Omental fat pad (tissue), 4 donors: ENCODE measurements at places on chromosomes 16 and 17.

GRCh38 chr17:45997624-45998023 is 1.4 kb upstream of the STH start:
- no peak for DNase-seq

DNA sequence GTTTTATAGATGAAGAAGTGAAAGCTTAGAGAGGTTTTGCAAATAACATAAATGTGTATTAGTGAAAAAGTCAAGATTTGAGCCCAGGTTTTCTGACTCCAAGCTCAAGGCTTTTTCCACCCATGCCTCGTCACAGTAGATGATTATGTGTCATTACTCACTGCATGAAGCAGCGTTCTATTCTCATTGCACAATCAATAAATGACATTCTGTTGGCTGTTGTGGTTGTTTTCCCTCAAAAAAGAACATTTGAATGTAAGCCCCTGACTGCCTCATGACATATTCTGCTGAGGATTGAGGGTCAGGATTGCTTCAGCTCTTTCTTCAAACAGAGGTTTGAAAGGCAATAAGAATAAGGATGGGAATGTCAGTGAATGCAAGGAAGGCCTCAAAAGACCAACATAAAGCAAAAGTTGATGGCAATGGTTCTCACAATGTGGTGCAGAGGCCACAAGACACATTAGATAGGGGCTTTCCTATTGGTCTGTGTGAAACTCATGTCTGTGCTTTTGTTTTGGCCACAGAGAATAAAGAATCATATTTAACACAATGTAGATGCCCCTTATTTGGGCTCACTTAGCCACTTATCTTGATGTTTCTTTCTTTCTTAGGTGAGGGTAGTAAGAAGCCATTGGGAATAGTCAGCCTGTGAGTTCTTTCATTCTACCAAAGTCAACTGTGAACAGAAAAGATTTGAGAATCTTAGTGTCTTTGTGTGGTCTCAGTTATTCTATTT is 5.4 kb upstream of the MMD start:
- DNase-seq = no peak

GRCh38 chr16:75111961-75112733 is 4.4 kb downstream of the LDHD start:
- no peak for DNase-seq

DNA sequence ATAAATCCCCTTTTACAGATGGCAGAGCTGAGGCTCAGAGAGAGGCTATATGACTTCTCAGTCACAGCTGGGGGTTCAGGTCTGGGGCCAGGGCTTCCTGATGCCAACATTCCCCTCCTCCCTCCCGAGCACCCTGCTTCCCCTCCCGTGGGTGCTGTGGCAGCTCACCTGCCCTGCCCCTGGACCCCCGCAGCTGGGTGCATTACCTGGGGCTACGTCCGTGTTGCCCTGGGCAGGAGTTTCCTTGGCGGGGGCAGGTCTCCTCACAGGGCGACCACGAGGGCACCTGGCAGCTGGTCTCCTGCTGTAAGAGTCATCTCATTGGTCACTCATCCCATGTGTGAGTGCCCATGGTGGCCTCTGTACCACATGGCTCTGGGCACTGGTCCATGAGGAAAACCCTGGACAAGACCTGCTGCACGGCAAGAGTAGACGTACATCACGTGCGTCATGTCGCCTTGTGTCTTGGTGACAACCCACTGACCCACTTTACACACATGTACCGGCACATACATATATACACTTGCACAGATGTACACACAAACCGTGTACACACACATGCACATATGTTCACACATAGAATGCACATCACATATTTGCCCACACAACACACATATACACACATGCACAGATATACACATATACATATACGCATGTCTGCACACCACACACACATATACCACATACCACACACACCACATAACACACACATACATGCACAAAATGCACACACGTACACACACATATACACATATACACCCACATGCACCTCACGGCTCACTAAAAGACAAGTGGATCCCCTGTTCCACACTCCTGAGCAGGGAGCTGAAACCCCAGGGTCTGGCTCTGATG is 134.0 kb downstream of the FOXL1 start:
- DNase-seq = no peak

DNA sequence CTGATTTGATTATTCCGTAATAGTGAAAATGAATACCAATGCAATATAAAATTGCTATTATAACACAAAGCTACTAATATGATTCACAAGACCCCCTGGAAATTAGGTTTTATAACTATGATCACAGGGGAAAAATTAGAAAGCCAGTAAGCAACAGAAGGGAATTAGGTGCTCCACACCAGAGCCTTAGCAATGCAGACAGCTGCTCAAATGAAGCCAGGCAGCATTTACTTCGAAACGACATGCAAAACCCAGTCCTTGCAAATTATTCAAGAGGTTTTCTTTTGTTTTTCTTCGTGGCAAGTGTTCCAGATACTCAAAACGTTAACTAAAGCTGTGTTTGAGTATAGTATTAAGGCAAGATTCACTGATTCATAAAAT is 47.9 kb downstream of the TOX3 start:
- no peak for DNase-seq

GRCh38 chr17:37789771-37790541 is 45.1 kb upstream of the HNF1B start:
- no peak for DNase-seq

DNA sequence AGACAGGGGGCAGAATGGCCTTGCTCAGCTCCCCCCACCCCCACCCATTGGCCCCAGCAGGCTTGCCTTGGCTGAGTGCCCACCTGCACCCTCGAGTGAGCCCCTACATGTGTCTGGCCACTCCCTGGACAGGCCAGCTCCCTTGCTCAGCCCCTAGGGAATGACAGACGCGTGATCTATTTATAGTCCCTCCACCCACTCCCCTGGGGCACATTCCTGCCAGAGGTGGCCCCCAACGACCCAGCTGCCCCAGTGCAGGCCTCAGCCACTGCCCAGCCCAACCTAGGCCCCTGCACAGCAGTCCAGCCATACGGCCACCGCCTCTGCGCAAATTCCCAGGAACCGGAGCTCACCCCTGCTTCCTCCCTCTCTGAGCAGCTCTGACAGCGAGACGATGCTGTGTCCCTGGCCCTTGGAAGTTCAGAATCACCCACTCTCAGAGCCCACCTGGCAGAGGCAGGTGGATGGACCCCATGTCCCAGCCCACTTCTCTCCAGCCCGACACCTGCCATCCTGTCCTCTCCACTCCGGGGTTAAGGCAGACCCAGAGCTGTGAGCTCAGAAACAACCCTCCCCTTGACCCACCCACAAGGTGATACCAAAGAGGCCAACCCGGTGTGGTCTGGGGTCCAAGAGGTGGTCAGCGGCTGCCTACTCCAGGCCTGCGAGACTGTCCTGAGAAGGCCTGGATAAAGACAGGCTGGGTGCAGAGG is 11.5 kb upstream of the P2RX1 start:
- no peak for DNase-seq

GRCh38 chr17:45791935-45792334 is 7.8 kb downstream of the CRHR1 start:
- no peak for DNase-seq

- no peak for DNase-seq
Observed at GRCh38 chr17:45645330-45645729, 138.8 kb upstream of the CRHR1 start.

DNA sequence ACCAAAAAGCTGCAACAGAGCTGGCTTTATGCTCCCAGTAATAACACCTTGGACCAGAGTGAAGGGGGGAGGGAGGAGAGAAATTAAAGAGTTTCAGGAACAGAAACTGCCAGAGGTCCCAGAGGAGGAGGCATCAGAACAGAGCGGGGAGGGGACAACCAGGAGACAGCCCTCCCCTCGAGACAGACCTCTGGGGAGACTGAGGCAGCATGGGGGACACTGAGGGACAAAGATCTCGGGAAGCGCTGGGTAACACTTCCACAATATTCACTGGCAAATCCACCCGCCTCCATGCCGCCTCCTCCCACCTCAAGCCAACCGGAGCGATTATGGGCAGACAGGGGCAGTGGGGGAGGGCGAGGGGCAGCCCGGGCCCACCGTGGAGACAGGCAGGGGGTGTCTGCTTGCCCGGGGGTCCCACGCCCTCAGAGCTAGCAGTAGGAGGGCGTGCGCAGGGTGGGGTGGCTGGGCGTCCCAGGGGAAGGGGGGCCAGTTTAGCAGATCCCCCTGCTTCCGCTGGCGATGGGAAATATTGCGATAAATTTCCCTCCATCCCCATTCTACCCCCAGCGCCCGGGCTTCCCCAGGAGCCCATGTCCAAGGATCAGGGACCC is 1.2 kb downstream of the PCGF2 start:
- no peak for DNase-seq

GRCh38 chr16:87331241-87331801 is 14.1 kb upstream of the C16orf95 start:
- DNase-seq = no peak

DNA sequence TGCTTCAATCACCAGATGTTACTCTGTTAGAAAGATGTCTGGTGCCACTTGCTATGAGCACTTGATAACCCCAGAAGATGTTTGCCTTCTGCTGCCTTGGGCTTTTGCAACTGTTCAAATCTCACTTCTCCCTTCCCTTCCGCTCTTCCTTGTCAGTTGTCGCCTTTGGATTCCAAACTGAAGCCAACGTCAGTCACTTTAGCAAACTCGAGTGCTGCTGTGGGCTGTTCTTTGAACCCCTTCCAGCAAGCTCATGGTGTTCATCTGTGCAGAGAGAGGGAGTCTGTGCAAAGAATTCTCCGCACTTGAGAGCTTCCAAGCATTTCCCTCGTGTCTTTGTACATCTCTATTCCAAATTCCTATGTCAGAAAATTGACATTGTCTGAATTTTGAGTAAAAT is 879.4 kb downstream of the CDH11 start:
- no peak for DNase-seq

- no peak for DNase-seq
Observed at GRCh38 chr16:10122546-10122945, 59.7 kb downstream of the GRIN2A start.

DNA sequence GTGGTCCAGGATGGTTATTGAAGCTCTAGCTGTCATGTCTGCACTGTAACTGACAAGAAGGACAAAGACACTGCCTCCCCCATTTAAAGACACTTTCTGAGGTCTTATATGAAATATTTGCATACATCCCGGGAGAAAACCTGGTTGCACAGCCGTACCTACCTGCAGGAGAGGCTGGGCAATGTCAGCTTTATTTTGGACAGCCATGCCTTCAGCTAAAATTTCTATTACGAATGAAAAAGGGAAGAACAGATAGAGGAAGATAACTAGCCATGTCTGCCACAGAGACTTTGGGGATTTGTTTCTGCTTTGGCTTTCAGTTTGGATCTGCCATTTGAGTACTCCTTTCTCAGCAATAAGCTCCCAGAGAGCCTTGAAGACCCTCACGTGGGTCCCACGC is 19.0 kb downstream of the SLC7A6 start:
- DNase-seq = no peak

DNA sequence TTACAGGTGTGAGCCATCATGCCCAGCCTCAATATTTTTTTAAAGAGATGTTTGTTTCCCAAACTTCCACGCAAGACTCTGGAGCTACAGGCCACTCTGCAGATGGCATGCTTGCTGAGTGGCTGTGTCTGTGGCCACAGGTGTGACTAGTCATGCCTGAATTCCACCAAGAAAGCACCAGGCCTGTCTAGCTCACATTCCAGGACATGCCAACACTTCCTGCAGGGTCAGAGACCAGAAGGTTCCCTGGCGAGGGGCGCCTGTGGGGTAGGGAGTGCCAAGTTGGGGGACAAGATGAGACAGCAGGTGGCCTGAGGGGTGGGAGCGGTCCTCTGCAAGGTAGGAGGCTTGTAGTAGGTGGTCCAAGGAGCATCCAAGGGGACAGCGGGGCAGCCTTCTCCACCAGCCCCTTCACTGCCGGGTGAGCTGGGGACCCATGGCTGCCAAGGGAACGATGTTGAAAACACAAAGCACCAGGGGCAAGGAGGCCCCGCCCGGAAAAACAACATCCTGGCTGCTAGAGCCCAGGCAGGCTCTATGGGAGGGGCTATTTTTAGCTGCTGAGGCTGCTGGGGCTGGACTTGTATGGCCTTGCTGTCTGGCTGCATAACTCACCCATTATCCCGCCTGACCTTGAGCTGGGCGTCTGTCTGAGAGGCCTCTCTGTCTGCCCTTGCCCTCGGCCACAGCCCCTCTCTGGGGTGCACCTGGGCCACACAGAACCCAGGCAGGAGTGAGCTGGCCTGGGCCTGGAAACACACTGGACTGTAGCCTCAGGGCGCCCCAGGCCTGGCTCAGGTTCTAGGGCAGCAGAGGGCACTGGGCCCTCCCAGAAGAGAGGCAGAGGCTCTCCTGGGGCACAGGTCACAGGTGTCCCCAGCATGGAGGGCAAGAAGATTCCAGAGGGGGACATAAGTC is 5.7 kb downstream of the TRIM47 start:
- no peak for DNase-seq

DNA sequence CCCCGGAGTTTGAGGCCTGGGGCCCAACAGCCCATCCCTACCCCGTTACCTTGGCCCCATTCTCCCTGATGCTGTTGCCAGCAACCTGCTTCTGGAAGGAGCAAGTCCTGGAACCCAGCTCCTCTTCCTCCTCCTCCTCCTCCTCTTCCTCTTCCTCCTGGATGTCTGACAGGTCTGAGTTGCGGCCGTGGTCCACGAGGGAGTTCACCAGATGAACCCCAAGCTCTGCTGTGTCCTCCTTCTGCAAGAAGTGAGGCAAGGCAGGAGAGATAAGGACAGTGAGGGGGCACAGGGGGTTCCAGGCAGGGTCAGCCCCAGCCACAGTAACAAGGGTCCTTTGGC is 18.7 kb downstream of the TSPOAP1 start:
- DNase-seq = no peak

DNA sequence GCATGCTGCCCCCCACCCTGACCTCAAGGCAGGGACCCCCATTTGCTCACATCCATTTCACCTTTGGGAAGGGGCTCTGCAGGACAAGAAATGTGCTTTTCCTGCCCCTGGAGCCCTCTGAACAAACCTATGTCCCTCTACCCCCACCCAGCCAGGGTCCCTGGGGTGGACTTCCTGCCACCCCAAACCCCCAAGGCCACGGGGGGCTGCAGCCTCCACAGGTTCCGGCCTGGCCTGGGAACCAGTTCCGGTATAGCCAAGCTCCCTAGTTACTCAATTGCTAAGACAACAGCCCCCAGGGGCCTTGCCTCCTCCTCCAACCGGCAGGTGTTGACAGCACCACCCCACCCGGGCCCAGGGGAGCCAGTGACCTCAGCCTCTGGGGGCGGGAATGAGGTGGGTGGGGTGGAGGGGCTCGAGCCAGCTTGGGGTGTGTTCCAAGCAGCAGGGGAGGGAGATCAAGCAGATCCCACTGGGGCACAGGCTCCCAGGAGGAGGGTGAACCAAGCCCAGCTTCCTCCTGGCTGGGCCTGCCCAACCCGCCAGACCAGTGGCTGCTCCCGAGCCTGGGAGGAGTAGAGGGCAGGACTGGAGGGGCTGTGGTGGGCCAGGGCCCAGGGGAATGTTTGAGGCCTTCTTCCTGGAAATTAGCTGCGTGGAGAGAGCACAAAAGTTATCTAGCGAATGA is 6.6 kb downstream of the PNMT start:
- DNase-seq = no peak

DNA sequence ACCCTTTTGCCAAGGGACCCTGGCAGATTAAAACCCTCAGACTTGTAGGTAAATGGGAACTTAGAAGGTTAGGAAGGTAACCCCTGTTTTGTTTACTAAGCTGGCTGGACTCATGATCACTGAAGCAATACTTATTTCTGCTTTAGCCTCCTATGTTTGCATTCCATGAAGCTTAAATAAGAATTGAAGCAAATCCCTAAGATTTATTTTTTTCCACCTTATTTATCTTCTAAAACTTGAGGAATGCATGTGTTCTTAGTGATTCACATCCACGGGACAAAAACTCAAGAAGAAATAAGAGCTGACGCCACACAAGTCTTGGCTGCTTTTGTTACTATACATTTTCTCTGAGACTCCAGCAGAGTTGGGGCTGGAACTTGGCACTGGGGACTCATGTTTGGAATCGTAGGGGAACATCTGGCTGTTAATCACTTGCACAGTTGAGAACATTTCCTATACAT is 35.5 kb downstream of the CLUAP1 start:
- DNase-seq = no peak
